Stimulated activated CD8-positive, alpha-beta memory T cell treated with anti-CD3 and anti-CD28 coated beads, Interleukin-7, amount 100 ng/mL, for 1 hour (primary cell): ENCODE measurements at places on chromosomes 16 and 17.

DNA sequence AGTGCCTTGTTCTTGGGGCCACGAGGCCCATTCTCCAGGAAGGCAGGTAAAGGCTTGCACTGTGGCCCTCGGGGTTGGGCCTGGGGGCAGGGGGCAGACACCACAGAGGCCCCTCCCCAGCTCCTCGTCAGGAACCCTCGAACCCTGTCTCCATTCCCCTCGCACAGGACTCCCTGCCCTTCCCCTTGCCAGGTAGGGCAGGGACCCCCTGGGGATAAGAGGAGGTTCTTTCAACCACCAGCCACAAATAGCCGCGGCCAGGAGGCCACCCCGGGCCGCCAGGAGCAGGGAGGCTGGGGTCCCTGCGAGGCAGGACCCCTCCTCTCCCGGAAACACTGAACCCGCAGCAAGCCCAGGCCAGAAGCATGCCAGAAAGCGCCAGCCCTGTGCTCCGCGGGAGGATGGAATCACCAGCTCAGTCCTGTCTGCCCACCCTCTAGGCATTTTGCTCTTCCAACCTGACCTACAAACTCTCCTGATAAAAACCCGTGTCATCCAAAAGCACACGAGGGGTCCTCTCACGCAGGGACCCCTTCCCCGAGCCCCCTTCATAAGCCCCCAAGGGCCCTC is 45.6 kb downstream of the SLC47A1 start:
- no peak for DNase-seq

DNA sequence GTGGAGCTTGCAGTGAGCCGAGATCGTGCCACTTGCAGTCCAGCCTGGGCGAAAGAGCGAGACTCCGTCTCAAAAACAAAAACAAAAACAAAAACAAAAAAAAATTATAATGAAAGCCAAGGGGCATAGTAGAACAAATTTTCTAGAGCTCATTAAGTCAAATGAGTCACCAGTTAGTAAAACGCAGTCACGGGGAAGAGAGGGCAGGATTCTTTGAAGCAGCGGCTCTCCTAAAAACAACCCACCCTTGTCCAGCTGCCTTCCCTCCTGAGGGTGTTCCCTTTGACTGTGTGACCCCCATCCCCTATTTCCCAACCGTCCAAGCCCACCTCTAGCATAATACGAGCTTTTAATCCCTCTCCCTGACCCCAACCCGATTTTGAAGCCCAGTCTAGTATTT is 44.1 kb upstream of the STH start:
- DNase-seq: no peak

- no peak for DNase-seq
These were observed 388.5 kb upstream of the CA10 start for GRCh38 chr17:52546990-52547389.

DNA sequence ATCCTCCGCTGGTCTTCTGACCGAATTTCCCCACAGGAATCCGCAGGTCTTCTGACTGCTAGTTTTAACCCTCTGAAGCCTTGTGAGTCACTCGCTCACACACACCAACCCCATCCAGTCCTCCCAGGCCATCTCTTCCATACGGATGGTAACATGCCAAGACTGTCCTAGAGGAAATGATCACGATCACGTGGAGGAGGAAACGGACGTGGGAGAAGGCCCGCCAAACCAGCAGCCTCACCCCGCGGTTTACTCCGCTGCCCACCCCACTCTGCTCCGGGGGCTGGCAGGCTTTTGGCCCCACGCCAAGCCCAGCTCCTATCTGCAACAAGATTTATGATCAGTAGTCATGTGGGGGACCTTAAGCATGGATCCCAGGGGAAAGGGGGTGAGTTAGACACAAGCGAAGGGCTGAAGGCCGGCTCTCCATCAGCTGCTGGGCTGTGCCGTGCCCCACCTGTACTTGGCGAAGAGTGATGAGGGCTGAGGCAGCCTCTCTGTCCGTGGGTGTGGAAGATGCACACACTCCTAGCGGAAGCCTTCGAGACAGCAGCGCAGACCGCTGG is 1.5 kb upstream of the FAAP100 start:
- no peak for DNase-seq

- no peak for DNase-seq
These were observed 11.7 kb downstream of the ANKRD11 start for GRCh38 chr16:89478576-89479221.

DNA sequence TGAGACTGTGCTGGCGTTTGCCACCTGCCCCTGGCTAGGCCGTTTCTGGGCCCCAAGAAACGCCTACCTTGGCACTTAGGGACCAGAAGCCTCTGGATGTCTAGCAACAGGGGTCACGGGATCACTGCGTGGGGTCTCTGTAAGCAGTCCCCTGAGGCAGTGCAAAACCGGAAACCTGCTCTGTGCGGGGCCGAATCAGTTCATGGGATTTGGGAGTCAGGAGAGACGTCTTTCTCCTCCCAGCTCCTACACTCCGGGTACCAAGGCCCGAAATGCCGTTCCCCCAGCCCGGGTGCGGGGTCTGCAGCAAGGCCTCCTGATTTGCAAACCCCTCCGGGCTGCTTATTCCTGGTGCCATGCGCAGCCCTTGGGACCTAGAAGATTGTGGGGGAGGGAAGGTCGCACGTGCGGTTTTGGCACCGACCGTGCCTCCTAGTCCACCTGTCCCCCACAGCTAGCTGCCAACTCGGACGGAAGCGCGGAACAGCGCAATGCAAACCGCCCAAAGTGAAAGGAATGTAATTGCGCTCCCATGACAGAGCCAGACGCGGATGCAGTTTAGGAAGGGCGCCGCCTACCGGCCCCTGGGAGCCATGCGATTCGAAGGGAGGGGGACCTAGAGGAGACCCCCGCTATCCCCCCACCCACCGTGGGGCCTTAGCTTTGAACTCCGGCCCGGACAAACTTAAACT is 6.5 kb downstream of the IRX5 start:
- DNase-seq: no peak

DNA sequence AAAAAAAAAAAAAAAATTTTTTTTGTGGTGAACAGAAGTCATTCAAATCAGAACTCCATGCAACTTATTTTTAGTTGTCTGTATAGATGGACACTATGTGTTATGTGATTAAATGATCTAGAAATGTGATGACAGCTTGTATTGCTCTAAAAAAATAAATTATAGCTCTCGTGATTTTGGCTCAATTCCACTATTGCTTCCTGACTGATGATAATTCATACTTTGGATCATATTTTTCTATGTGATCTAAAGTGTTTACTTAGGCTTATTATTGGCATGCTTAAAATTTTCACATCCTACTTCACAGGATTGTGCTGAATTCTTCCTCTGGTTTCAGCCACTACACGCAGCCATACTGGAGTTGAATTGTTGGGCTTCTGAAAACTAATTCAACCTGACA is 76.8 kb downstream of the RPGRIP1L start:
- DNase-seq: no peak

DNA sequence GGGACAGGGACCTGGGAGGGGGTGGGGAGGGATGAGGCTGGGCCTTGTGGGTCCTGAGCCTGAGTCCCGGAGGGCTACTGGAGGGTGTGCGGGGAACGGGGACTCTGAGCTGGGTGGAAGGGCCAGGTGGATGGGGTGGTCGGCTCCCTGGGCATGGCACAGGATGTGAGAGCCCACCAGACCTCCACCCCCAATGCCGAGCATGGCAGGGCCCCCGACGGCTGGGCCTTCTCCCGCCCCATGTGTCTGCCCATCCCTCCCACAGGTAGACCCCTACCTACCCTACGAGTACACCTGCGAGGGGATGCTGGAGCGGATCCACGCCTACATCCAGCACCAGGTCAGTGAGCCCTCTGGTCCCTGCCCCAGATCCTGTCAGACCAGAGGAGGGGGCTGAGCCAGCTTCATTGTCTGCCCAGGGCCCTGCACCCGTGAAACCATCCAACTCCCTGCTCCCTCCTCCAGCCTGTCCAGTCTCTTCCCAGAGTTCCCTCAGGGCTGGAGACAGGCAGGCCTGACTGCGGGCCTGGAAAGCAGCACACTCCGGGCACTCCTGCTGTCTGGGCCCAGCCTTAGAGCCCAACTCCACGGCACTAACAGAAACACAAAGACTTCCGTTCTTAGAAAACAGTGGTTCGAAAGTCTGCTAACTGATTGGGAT is 78.0 kb downstream of the MGAT5B start:
- no peak for DNase-seq

DNA sequence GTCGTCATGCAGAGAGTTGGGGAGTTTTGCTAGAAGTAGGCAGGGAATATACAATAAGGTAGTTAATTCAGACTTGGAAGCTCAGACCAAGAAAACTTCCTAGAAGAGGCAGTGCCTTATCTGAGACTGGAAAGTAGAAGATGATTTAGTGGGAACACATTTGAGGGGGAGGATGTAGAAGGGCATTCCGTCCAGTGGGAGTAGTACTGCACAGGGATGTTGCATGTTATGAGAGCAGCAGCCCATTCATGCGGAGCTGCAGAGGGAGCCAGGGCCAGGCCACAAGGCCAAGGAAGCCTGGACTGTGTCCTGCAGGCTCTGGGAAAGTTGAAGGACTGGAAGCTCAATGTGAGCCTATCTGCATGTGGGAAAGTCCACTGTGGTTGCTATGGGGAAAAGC is 344.5 kb upstream of the EEF2KMT start:
- no peak for DNase-seq

DNA sequence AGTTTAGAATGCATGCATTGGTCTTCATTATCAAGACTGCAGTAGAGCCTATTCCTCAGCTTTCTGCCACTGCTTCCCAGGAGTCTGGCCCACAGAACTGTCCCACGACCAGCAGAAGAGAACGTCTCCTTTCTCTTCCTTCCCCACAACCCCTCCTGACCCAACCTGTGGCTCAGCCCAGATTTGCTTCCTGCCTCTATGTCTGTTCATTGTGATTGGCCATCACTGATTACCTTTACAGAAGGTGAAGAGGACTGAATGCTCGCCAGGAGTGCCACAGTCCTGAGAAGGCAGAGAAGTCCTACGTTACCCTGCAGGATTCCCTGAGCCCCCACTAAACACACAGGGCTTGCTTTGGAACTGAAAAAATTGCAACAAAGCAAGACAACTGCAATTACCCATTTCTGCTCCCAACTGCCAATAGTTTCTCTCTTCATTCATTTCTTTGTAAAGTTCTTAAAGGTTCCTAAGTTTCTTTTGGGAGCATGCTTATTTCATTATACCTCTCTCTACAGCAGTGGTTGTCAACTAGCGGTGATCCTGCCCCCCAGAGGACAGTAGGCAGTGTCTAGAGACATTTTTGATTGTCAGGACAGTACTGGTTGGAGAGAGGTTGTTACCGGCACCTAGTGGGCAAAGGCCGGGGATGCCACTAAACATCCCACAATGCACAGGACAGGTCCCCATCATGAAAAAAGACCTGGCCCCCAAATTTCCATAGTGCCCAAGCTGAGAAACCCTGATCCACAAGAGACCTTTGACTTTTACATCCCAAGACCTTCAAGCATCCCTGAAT is 4.5 kb upstream of the NAT9 start:
- DNase-seq: no peak

DNA sequence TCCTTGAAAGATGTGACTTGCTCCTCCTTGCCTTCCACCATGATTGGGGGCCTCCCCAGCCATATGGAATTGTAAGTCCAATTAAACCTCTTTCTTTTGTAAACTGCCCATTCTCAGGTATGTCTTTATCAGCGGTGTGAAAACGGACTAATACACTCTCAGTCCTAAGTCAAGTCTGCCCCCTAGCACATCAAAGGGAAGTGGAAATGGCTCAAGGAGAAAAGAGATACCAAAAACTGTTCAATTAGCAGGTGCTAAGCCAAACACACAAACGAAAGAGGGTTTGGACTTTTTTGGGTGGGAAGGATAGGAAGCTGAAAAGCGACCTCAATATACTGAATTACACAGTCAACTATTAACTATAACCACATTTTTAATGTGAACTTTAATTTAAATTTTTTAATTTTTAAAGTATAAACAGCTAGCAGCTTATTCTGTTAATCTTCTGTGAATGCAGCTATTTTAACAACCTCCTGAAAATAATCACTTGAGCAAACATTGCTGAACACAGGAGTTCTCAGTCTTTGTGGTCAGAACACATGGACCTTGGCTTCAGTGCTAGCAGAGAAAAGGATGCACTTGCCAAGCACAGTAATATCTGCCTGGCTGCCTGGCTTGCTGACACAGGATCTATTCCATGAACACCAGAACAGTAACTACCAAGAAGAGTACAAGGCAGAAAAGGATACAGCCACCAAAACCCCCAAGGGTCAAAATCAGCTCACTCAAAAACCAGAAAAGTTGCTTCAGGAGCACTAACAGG is 10.9 kb downstream of the ZNF18 start:
- no peak for DNase-seq

GRCh38 chr17:57954397-57955182 is 622 bp downstream of the CUEDC1 start:
- DNase-seq: no peak

- no peak for DNase-seq
These were observed 913 bp downstream of the CDIP1 start for GRCh38 chr16:4537376-4538343.

- DNase-seq: no peak
These were observed 1.8 kb downstream of the RABEP2 start for GRCh38 chr16:28923231-28923587.

- no peak for DNase-seq
These were observed 73.2 kb downstream of the MYH10 start for GRCh38 chr17:8557176-8557806.

DNA sequence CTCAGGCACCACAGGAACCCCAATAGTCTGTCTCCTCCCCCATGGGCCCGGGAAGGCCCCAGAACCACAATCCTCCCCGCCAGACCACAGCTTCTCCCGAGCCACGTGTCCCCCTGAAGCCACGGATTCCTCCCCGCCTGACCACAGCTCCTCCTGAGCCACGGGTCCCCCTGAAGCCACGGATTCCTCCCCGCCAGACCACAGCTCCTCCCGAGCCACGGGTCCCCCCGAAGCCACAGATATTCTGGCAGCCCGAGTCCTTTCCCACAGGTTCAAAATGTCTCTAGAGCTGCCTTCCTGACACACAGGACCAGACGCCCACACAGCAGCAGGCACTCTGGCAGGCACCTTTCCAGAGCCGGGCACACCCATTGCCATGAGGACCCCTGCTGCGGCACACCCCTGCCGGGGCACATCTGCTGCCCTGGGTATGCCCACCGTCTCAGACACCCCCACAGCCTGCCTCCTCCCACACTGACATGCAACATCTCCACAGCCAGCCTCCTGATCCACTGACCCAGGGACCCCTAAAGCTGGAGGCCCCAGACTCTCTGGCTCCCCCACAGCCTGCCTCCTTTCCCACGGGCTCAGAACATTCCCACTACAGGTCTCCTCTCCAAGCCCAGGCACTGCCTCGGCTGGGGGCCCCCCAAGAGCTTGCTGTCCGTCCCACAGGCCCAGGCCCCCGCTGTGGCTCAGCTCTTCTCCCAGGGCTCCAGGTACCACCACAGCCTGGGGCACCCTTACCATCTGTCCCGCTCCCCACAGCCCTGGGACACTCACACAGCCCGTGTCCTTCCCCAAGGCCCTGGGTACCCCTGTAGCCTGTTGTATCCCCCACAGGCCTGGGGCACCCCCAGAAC is 2.2 kb downstream of the KIAA0753 start:
- DNase-seq: no peak

GRCh38 chr17:77897741-77898301 is 60.7 kb upstream of the TNRC6C start:
- no peak for DNase-seq

- DNase-seq: no peak
These were observed 71.2 kb upstream of the GRIN2A start for GRCh38 chr16:10253409-10253808.
